NCI-H524 treated with DMSO at 0.1 percent for 48 hours (cell line): ENCODE measurements at places on chromosomes 1 and 21.

DNA sequence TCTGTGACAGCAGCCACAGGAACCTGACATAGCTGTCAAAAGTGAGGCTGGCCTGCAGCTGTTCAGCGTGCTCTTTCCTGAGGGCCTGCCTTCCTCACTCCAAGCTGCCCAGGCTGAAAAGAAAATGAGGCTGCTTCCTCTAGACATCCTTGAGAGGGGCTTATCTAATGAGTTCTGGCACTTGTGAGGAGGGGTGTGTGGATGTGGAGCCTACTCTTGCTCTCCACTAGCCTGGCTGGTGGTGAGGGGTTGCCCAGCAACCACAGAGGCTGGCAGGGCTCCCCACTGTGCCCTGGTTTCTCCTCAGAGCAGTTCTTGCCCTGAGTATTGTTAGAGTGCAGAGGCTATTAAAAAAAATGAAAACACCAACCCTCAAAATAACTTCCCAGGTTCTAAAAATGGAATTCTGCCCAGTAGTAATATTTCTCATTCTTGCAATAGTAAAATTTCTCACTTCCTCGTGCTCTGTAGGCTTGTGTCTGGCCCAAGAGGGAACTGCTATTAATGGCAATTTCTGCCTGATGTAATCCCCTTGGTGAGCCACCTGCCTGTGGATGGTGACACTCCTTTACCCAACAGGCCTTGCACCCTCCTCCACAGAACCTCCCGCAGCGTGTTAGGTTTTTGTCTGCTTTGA, 52.6 kb upstream of the EPS8L3 start:
- DNase-seq: no peak

DNA sequence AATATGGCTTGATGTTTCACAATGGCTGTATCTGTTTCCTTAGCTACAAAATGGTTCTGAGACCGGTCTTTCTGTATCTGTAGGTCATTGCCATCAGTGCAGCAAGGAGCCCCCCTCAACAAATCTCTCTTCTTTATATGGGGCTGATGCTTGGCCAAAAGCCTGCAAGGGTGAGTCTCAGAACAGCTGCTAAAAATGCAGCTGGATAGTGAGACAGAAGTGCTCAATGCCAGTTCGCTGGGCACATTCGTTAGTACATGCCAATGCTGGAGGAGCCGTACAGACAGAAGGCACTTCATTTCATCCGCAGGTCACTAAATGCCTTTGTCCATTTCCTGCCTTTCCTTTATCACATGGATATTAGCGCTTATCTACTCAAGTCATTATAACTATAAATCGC, 67.3 kb downstream of the RUNX1 start:
- DNase-seq: no peak

- no peak for DNase-seq
Measured at GRCh38 chr1:151547119-151547899, 7.2 kb downstream of the TUFT1 start.

- DNase-seq: no peak
Measured at GRCh38 chr1:160720356-160721085, 8.9 kb upstream of the CD48 start.

DNA sequence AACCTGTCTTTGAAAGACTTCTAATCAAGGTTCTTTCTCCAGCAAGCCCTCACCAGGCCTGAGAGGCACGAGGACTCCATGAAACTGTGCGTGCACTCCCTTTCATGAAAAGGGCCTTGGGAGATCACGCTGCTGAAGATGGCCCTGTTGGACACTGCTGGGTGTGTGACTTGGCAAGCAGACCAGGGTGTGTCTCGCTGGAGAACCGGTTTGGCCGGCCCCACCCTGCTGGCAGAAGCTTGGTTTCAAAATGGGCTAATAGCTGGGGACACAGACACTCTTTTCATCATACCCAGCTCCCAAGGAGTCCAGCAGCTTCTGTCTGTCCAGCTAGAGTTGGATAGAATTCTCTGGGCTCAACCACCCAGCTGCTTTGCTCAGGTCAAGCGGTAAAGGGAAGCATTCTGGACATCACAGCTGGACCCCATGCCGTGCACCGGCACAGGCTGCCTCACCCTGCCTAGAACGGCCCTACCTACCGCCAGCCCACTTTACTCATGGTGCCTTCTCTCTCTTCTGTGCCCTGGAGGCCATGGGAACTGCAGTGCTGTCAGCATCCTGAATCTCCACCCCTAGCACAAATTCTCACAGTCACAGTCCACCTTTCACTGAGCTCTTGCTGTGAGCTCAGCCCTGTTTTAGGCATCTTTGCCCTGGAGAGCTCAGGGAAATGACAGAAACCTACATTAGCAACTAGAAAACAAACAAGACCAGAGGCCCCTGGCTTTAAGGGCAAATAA, 24.6 kb downstream of the PKP1 start:
- no peak for DNase-seq

DNA sequence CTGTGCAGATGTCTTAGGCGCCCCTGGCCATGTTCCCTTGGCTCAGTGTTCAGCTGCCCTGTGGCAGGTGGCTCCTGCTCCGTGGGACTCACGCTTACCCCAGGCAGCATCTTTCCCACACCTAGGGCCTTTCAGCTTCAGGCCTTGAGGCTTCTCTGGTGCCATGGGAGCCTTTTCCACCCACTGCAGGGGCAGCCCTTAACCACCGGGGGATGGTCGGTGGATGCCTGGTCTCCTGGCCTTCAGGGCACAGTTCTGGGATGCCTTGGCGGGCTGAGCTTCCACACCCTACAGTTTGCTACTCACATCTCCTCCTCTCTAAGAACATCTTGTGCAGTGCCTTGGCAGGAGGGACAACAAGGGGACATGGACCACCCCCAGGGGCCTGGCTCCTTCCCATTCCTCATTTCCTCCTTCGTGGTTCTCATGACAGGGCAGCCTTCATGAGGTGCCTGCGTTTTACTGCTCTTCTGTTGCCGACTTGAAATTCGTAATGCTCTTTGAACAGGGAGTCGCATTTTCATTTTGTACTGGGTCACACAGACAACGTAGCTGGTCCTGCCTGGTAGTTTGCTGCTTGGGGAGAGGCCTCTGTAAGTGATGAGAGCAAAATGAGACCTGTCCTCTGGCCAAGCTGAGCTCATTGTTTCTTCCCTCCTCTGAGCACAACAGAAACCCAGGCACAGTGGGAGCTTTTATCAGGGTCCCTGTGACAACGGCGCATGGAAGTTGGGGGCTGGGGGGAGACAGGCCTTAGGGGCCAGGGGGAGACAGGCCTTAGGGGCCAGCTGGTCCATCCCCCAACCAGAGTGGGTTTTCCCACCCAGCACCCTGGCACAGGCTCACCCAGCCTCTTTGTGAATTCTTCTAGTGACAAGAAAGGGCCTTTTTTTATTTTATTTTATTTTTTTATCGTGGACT, 62.0 kb upstream of the NEK2 start:
- no peak for DNase-seq

DNA sequence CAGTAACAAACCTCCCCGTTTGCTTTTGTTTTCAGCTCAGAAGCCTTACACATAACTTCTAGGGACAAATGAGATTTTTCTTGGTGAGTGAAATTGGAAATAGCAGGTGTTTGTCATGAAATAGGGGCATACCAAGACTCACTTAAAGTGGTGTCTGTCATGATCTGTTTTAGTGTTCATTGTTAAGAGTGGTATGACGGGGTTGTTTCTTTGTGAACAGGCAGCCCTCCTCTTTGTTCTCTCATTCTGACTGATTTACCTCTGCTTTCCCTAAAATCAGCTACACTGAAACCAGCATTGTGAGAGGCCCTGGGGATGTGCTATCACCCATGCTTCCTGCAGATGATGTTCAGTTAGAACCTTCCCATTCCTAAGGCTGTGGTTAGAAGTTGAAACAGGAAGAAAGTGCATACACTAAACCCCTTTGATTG, 2.5 kb upstream of the ERO1B start:
- no peak for DNase-seq

GRCh38 chr1:240758296-240758695, 146.3 kb upstream of the GREM2 start:
- DNase-seq: no peak

- no peak for DNase-seq
Measured at GRCh38 chr1:38244218-38244845, 197.7 kb upstream of the POU3F1 start.
